Fibroblast of lung (primary cell): ENCODE measurements at places on chromosomes 16 and 17.

GRCh38 chr16:23523876-23524385, 13.6 kb upstream of the GGA2 start:
- DNase-seq = no peak

GRCh38 chr16:23510164-23510914, at the start of gene GGA2:
Gene GGA2, minus strand, starts transcription at chr16:23510494. Its CDS starts 83 bp downstream, at chr16:23510411.
- peak; percentile 74 for DNase-seq

GRCh38 chr17:66885417-66885816, 50.5 kb downstream of the CACNG5 start:
- no peak for DNase-seq

DNA sequence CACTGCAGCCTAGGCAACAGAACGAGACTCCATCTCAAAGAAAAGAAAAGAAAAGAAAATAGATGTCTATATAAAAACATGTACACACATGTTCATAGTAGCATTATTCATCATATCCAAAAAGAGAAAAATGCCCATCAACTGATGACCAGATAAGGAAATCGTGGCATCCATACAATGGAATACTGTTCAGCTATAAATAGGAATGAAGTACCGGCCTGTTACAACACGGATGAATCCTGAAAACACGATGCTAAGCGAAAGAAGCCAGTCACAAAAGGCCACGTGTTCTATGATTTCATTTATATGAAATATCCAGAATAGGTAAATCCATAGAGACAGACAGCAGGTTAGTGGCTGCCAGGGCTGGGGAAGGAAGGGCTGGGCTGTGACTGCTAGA, 65.8 kb downstream of the TBC1D16 start:
- DNase-seq = no peak

DNA sequence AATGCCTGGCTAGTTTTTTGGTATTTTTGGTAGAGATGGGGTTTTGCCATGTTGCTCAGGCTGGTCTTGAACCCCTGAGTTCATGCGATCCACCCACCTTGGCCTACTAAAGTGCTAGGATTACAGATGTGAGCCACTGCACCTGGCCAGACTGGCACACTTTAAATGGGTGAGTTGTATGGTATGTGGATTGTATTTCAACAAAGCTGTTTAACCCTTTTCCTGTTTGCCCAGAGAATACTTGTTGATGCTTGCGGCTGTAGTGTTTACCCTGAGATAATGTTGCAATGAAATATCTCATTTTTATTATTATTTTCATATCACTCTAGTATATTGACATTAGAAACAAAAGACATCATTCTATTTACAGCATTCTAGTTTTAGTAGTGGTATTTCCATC, 17.1 kb upstream of the TMEM94 start:
- DNase-seq = no peak

GRCh38 chr17:37605081-37605480, 4.1 kb downstream of the SYNRG start:
- no peak for DNase-seq

DNA sequence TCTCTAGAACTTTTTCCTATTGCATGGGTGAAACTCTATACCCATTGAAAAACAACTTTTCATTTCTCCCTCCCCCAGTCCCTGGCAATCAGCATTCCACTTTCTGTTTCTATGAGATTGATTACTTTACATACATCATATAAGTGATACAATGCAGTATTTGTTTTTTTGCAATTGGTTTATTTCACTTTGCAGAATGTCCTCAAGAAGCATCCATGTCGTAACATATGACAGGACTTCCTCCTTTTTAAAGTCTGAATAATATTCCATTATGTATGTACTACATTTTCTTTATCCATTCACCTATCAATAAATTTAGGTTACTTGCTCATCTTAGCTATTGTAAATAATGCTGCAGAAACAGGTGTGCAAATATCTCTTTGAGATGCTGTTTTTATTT, 8.8 kb downstream of the IL21R start:
- DNase-seq = no peak

DNA sequence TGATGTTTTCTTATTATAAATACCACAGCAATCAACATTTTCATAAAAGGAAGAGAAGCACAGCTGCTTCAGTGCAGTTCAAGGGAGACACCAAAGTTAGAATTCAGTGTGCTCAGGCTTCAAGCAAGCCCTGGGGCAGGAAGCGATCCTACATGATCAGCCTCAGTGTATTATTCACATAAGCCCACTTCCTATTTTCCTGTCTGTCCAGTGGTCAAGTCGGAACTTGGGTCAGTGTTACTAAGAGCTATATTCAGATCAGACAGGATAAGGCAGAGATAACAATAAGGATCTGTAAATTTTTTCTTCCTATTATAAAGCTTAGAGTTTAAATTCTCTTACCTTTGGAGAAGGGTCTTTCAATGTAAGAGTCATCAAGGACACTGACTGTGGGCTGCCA, 12.9 kb downstream of the HEATR6 start:
- DNase-seq = no peak

GRCh38 chr17:75301049-75301448, 11.8 kb upstream of the SLC25A19 start:
- no peak for DNase-seq
